NCI-H345 (cell line): ENCODE measurements at places on chromosomes 2 and 18.

GRCh38 chr2:230335864-230336506, 9.0 kb downstream of the SP140L start:
- no peak for DNase-seq

DNA sequence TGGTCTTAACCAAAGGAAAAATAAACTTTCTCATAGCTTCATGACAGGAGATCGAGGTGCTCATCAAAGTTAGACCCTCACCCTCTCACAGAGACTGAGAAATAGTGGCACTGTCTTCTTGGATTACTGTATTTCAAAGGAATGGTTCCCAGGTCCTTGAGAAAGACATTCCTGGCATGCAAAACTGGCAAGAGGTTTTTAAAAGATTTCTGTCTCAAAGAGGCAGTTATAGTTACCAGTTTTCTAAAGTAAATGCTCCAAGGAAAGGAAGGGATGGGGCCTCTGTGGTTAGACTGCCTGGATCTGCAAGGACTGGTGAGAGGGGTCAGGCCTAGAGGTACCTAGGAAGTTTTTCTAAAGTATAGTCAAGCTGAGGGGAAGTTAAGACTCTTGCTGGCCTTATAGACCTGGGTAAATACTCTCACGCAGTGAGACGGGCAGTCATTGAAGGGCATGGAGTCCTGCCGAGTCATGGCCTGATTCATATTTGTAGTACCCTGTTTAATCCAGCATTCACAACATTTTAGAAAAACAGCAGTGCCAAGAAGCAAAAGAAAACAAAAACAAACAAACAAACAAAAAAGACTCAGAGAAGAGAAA, 226.1 kb downstream of the DOK6 start:
- DNase-seq = no peak

DNA sequence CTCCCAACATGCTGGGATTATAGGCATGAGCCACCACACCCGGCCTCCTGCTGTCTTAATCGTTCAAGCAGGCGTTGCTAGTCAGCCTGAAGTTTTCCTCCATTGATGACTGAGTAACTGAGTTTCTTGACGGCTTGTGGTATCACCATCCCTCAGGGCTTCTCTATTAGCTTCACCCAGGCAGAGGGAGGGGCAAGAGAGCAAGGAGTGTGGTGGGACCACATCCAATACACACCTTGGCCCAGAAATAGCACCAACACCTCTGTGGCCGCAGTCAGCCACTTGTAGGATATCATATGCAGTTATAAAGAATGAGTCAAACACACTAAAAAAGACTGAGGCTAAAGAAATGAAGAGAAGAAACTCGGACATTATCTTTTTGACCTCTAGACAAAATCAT, 1009.4 kb upstream of the CELF4 start:
- no peak for DNase-seq

DNA sequence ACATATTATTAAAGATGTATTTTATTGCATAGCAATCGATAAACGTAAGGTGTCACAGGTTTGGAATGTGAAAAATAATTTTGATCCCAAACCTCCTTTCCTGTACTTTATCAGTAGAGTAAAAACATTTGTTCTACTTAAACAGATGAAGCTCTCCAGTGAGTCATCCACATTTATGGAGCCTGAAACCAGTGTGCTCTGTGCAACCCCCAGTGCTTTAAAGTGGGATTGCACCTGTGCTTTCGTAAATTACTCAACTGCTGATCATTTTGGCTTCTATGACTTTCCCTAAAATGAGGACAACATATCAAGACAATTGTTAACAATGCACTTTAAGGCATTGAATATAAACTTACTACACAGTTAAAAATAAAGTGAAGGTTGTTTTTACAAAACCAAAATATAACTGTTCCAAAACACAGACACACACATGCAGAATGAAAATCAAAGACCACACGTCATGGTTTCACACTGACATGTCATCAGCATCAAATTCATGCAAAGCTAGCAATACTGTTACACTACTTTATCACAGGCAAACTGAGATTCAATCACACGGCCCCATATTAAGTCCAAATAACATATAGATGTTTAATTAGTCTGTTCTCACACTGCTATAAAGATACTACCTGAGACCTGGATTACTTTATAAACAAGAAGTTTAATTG, 9.7 kb downstream of the TMEM18 start:
- DNase-seq = no peak
